ENCODE measurements at places on chromosomes 12 and 14. TPM values are rescaled to one million over a fixed set of nuclear protein-coding genes. Genes with fewer than 3 reads are reported as not detected.
A peak's percentile ranks its signal among the peaks of the same experiment; 100 is the strongest.

DNA sequence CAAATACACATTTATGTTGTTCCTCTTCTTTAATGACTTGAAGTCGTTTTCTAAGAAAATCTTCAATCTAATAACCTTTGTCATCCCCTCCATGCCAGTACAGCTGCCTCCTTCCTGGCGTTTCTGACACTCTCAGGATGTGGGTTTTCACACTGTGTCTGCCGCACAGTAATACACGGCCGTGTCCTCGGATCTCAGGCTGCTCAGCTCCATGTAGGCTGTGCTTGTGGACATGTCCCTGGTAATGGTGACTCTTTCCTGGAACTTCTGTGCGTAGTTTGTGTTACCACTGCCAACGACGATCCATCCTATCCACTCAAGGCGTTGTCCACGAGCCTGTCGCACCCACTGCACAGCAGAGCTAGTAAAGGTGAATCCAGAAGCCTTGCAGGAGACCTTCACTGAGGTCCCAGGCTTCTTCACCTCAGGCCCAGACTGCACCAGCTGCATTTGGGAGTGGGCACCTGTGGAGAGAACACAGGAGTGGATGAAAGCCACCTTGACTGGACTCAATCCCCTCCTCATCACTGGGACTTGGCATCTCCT, 1095.9 kb downstream of the TMEM121 start:
- no peak for DNase-seq

DNA sequence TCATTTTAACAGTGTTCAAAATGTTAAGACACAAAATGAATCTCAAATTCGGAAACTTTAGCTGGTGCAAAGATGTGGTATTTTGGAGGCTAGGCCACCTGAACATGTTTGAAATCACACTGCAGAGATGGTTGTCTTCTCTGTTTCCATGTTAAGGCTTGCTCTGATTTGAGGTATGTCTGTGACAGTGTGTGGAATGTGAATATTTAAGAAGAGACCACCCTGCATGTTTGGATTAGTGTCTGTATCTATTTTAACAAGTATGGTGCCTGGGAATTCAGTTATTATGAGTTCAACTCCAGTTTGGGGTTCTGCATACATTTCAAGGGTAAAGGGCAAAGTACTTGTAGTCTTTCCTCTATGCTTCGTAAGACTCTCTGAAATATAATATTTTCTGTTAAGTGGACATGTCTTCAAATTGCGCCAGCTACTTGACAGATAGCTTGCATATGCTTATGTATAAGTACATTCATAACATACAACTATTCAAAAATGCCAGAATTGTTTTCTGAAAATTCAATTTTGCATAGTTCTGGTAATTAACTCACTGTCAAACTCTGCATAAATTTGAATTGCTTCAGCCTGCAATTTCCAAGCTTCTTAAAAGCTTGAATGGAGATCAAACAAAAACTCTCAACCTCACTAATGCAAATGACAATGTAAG, 424.0 kb downstream of the ADAMTS20 start:
- no peak for DNase-seq

- no peak for DNase-seq
Measured at GRCh38 chr14:34324363-34324795, 137.7 kb downstream of the SPTSSA start.

DNA sequence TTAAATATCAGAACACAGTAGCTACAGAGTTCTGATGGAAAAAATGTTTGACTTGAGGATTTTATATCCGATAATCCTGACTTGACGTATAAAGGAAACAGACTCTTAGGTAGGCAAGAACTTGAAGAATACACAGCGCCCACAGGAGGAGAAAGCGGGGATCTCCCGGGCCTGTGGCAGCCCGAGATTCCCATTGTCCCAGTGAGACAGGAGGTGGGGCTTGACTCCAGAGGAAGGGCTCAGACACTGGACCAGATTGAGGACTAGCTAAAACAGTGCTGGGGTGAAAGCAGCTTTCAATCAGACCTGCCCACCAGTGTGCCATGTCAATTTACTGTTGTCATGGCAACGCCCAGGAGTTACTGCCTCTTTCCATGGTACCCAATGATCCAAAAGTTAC, 51.1 kb upstream of the C14orf180 start:
- DNase-seq = no peak

- DNase-seq = no peak
Measured at GRCh38 chr12:2535583-2536204, 259.1 kb upstream of the FKBP4 start.

GRCh38 chr14:97878727-97879126, 1081.5 kb downstream of the VRK1 start:
- peak; percentile 3 for DNase-seq

DNA sequence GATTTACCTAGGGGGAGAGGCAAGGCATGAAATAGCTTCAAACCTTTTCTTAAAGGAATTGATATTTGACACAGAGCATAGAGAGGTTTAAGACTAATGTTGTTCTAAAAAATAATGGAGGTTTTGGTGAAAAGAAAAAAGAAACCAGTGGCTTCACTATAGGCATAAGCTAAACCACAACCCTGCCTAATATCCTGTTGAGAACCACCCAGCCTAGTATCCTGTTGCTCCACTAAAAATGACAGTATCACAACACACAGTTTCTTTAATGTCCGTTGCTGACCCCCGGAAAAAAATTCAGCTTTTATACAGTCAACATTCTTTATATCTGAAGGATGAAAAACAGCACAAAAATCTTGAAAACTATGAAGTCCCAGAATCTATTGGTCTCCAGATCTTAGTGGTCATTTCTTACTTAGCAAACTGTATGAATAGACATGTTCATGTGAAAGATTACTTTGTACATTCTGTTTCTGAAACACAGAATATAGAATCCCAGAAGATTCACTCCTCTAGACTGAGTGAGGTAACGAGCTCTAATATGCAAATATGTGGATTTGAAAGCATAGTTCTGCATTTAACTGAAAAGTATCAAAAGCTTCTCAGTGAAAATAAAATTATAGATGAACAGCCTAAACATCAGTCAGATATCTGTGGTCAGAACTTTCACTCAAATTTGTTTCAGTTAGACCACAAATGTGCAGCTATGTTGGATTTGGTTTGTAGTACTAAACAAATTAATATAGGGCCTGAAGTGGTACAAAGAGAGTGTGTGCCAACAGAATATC, 40.5 kb downstream of the GALC start:
- DNase-seq = no peak

DNA sequence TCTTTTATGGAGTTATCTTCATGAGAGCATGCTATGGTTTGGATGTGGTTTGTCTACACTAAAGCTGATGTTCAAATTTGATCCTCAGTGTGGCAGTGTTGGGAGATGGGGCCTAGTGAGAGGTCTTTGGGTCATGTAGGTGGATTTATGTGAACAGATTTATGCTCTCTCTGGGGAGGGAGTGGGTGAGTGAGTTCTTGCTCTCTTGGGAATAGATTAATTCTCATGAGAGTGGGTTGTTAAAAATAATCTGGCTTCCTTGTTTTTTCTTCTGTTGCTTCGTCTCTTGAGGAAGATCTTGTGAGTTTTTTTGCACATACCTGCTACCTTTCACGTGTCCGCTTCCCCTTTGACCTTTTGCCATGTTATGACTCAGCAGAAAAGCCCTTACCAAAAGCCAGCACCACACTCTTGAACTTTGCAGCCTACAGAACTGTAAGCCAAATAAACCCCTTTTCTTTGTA, 20.5 kb downstream of the DERA start:
- DNase-seq = no peak

DNA sequence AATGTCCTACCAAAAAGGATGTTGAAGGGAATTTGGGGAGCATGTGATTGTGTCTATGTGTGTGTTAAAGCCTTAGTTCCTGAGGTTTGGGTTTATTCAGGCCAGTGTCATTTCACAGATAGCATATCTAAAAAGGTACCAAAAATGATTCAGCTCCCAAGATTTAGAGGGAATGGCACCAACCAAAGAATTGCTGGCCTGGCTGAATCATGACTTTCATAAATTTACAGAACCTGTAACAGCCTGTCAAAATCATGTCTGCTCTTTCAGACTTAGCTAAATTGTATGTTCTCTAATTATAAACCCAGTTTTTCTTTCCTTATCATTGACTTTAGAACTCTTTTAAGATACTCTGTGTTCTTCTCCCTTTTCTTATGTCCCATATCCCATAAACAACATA, 231.5 kb downstream of the NUBPL start:
- DNase-seq = no peak

DNA sequence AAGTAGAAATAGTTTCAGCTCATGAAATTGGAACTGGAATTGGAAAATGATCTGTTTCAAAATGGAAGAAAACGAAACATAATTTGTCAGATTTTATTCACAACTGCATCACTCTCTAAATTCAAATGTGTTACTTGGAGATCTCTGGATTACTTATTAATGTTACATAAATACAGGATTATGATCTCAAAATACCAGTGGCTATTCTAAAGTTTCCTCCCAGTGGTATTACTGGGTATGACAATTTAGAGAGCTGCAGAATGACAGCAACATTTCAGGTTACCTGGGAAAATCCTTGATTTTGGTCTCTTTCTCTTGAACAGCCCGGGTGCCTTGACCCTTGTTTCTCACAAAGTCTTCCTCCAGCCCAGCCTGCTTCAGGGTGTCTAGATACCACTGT, 14.2 kb downstream of the FAM161B start:
- DNase-seq = no peak

- no peak for DNase-seq
Measured at GRCh38 chr12:121452340-121452984, 52.5 kb downstream of the RNF34 start.

DNA sequence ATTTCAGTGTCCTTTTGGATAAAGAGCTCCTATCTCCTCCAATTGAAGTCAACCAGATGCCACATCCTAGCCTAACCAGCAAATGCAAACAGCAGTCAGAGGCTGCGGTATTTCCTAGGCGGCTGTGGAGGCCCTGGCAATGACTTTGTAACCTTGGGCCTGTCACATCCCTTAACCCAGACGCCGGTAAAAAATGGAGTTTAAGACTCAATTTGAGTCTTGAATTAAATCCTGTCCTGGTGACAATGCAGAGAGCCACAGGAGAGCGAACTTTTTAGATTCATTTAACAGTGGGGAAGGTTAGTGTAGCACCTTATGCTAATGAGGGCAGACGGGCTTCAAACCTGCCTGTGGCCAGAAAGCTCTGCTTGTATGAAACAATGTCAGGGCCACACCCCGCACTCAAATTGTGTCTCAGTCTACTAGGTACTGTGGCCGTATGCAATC, 1.3 kb downstream of the C12orf75 start:
- DNase-seq = no peak

DNA sequence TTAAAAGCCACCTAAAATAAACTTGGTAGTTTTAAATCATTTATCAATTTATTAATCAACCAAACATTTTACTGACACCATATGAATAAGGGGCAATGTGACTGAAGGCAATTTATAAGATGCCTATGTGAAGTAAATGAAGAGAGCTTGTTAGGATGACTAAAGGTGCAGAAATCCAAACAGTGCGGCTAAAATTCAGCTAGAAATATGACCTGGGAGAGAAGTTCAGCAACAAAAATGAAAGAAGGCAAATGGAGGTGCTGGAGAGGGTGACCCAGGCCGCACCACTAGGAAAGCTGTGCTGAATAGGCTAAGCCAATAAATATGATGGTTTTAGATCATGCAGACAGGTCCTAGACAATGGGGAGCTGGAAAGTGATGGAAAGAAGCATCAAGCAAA, 403.7 kb downstream of the BTG1 start:
- DNase-seq = no peak

- no peak for DNase-seq
Measured at GRCh38 chr12:33488036-33488435, 48.4 kb upstream of the SYT10 start.

DNA sequence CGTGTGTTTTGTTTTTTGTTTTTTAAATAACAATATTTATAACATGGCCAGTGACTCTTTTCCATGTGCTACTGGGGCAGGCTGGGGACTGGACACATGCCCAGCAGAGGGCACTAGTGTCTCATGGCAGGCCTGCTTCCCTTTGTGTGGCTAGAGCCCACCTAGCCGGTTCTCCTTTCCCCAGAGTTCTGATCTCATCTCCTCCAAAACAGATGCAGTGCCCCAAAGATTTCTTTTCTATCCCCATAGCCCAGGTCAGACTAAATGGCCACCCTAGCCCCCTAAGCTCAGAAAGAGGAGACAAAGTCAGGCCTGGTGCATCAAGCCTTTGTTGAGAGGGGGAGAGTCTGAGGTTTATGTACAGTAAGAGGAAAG, 21.2 kb downstream of the PRPF40B start:
- DNase-seq = peak; percentile 85

DNA sequence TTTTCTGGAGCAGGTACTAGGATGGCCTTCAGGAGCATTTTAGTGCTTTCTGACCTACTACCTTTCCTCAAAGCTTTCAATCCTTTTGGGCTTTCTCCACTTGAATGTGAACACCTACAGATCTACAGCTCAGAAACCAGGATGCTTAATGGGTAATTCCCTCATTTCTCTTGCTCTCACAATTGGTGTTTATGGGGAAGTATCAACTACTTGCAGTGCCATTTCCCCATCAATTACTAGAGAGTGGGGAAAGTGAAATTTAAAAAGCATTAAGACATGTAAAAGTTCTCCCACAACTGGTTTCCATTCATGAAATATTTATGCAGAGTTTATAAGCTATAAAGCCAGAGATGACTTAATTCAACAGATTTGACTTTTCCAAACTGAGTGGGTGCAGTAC, 2.1 kb upstream of the YY1 start:
- DNase-seq = no peak

GRCh38 chr14:101074196-101075024, 170.9 kb upstream of the RTL1 start:
- no peak for DNase-seq

DNA sequence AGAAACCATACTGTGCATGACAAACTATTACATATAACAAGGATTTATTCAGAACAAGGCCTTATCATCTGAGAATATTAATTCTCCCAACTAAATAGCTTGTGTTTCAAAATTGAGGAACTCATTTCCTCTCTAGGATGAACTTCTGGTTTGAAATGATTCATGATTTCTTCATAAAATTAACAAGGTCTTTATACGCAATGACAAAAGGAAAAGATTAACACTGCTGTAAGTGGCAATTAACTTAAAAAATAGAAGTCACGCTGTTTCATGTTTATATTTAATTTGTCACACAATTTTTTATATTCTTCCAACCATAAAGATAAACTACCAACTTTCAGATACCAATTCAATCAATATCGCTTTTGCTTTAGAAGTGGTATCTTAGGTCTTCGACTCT, 80.8 kb downstream of the GRIP1 start:
- no peak for DNase-seq

DNA sequence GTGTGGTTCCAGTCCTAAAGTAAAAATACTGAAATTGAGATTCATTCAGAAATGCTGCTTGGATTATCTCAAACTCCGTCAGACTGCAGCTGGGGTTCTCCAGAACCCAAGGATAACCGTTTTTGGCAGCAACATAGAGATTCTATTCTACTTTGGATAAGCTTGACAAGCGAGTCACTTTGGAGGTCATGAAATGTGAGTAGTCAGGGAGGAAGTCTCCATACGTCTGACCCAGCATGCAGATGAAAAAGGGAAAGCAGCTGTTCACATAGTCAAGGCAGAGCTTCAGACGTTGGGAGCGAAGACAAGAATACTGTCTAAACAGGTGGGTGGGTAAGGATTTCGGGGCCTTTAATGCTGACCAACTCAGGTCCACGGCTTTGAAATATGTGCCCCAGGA, 14.9 kb upstream of the HSP90B1 start:
- DNase-seq = no peak

SETD1B gene
- total RNA-seq = 7.3 TPM

COCH gene
- 0.96 TPM for total RNA-seq

PDE3A gene
- 9.9 TPM for total RNA-seq

CLEC1A gene
- 9.7 TPM for total RNA-seq

ACSM4 gene
- not detected for total RNA-seq

NAA30 gene
- 19.1 TPM for total RNA-seq

GPD1 gene
- total RNA-seq = 6.5 TPM

CACNA2D4 gene
- total RNA-seq = 2.6 TPM

MMP14 gene
- 88.4 TPM for total RNA-seq

PARP11 gene
- total RNA-seq = 8.7 TPM

ISM2 gene
- total RNA-seq = not detected
